ENCODE measurements at places on chromosomes 1 and 21.

GRCh38 chr1:78834201-78834741, 172.3 kb downstream of the ADGRL4 start:
- DNase-seq: no peak

DNA sequence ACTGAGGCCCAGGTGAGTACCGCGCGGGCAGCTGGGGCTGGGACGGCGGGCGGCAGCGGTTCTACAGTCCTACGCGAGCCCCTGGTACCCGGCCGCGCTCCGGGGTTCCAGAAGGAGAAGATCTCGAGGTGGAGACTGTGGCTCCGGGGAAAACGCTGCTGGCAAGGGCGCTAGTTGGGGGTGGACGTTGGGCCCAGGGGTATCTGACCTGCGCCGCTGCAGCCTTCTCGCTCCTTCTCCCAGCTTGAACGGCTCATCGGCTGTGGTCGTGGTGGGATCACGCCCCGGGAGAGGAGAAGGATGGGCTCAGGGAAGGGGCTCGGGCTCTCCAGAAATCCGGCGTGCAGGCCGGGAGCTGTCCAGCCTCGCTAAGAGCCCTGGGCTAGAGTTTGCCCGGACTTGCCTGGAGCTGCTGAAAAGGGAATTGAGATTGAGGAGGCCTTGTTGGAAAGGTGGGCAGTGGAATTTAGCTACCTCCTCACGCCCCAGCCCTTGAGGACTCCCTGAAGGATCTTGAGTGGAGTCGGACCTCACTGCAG, 1.1 kb upstream of the POU3F1 start:
- DNase-seq: peak; percentile 33

GRCh38 chr1:97588772-97589171, 332.1 kb downstream of the DPYD start:
- no peak for DNase-seq

- DNase-seq: peak; percentile 27
Observed at GRCh38 chr21:43211072-43211759, 42.4 kb downstream of the CRYAA start.

- no peak for DNase-seq
Observed at GRCh38 chr1:155984341-155984740, 6.0 kb upstream of the ARHGEF2 start.

DNA sequence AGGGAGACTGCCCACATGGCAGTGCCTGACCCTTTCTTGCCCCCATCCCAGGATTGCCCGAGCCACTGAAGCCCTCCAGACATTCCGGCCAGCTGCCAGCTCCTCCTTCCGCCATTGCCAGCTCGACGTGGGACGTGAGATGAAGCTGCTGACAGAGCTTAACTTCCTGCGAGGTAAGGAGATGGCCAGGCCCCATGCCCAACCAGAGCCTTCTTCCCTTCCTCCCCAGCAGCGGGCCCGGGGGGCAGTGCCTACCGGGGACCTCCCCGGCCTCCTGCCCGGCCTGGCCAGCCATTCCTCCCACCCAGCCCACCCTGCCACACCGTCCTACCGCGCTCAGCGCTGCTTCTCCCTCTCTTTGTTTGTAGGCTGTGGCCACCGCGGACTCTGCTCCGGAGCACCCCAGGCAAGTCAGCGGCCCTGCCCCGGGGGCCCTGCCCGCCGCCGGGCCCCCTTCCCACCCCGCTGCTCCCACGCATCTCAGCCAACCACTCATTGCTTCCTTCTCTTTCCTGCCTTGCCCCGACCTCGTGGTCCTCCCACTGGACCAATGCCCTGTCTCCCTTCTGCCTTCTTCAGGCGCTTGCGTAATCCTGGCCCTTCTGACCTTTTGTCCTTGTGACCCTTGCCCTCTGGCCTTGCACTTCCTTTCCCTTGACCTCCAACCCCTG, 4.9 kb downstream of the TRIM46 start:
- DNase-seq: no peak

- DNase-seq: no peak
Observed at GRCh38 chr1:88735382-88735781, 51.3 kb downstream of the PKN2 start.

DNA sequence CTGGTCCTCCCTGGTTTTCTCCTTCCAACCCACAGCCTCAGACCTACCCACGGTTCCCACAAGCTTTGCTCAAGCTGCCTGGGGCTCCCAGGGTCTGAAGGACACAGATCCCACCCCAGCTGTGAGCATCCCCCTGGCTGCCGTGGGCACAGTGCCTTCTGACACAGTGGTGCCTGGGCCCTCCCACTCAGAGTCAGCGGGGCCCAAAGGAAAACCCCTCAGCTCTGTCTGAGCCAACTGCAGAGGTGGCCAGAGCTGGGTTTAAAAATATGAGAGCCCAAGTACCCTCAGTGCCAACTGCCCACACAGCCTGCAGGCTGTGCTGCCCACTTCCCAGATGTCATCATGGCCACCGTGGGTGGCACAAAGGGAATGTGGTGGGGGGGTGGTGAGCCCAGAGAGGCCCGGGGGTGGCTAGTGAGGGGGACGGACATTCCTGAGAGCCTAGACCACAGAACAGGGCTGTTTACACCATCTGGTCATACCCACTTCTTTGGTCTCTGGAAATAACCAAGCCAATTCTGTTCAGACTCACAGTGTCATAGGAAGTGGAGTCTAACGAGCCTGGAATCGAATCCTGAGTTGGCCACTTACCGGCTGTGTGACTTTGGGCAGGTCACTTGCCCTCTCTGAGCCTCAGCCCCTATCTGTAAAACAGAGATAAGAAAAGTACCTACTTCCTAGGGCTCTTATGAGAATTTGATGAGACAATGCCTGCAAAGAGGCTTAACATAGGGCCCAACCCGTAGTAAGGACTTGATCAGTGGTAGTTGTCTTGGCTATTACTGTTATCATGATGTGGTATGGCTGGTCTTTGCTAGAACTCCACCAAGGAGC, 85.5 kb downstream of the CAMK2N1 start:
- no peak for DNase-seq

- no peak for DNase-seq
Observed at GRCh38 chr1:6756457-6756856, 28.8 kb upstream of the CAMTA1 start.

GRCh38 chr1:113978863-113979702, at the start of gene OLFML3:
Gene OLFML3, plus strand, starts transcription at chr1:113979474. Its CDS starts 43 bp downstream, at chr1:113979517.
- peak; percentile 97 for DNase-seq

DNA sequence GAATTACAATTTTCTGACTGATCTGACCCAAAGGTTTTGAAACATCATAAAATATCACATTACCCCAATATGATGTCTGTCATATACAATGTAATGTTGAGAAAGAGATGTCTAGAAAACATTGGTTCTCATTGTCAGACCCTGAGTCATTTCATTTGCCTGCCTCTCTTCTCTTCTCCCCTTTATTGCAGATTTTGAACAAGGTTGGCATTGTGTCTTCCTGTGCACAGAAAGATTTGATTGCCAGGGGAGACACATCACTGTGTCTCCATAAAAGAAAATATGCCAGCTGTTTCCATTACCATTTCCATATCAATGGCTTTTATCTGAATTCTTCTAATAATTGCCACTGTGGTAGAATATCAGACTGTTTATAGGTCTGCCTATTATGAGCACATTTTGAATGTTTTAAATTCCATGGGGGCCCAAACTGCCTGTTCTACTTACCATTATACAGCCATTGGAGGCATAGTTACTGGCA, 65.6 kb downstream of the IFI44 start:
- DNase-seq: no peak

DNA sequence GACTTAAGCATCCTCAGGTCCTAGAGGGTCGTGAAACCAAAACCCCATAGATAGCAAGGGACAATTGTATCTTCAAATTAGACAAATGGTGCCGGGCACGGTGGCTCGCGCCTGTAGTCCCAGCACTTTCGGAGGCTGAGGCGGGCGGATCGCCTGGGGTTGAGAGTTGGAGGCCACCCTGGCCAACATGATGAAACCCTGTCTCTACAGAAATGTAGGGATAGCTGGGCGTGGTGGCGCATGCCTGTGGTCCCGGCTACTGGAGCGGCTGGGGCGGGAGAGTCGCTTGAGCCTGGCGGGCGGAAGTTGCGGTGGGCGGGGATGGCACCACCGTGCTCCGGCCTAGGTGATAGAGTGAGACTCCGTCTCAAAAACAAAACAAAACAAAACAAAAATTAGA, 780.6 kb downstream of the BRINP3 start:
- DNase-seq: no peak

GRCh38 chr1:223211323-223211985, 68.4 kb upstream of the TLR5 start:
- DNase-seq: no peak

DNA sequence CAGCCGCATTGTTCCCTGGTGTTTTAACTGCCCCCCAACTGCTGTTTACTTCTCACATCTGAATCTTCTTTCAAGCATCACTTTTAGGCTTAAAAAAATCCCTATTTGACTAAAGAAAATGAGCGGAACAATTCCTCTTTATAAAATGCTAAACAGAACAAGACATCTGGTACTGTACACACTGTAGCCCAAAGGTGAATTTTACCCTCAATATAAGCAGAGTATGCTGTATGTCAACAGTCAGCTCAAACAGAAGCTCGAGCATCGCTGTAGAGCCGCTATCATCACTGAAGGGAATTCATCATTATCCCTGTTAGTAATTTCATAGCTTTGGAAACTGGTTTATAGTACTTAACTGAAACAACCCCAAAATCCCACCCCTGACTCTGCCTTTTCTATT, 85.3 kb downstream of the LRRC8D start:
- DNase-seq: no peak

DNA sequence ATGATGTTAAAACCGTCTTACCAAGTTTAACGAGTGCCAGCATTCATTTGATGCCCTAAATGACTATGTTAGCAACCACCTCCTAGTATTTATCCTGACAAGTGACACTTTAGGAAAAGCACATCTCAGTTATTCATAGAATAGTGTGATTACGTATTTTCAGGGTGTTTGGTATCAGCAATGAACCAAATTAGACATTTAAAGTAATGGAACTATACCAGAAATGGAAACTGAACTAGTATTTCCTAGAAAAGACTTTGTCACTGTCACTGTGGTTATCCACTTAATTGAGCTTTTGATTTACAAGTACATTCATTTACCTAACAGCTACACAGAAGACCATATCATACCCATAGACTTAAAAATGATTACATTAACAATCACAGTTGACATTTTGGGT, 3.6 kb upstream of the IL12RB2 start:
- no peak for DNase-seq

DNA sequence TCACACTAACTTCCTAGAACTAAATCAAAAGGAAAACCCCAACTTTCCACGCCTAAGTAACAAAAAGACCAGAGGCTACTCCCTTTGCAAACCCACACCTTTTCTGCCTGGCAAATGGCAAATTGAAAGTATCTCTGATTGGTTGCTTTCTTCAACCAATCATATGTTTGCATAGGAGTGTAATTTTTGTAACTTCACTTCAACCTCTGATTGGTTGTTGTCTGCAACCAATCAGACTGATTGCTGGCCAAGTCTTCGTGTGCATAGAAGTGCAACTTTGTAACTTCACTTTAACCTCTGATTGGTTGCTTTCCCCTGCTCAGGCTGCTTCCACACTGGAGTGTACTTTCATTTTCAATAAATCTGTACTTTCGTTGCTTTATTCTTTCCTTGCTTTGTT, 36.9 kb upstream of the PADI2 start:
- peak; percentile 48 for DNase-seq

DNA sequence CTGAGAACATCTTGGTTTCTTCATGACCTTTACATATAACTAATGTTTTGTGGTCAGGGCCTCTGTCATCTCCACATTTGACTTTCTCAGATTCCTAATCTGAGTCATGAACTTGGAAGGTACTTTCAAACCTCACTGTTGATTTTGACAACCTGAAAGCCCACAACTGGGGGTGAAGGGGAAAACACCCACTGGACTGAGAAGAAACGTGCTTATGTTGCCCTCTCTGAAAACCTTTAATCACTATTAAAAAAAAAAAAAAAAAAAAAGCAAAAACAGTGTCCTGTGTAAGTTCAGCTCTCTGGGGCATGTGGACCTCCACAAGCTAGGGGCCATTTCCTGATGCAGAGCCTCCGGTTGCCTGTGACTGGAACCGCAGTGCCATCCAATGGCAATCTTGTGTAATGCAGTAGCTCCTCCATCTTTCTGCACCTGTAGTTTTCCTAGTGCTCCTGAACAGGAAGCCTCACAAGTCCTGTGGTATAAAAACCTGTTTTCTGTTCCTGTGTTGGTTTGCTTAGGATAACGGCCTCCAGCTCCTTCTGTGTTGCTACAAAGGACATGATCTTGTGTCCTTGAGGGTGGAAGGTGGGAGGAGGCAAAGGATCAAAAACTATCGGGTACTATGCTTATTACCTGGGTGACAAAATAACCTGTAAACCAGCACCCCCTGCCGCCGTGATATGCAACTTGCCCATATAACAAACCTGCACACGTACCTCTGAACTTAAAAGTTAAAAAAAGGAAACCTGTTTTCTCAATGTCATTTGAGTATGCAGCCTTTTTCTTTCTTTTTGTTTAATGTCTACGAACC, 124.5 kb downstream of the ZNF648 start:
- no peak for DNase-seq

GRCh38 chr1:55886856-55887712, 671.9 kb upstream of the USP24 start:
- no peak for DNase-seq

- DNase-seq: no peak
Observed at GRCh38 chr1:147756341-147756740, 4.1 kb downstream of the GJA5 start.

GRCh38 chr1:236750928-236751327, 44.2 kb upstream of the MTR start:
- DNase-seq: no peak

DNA sequence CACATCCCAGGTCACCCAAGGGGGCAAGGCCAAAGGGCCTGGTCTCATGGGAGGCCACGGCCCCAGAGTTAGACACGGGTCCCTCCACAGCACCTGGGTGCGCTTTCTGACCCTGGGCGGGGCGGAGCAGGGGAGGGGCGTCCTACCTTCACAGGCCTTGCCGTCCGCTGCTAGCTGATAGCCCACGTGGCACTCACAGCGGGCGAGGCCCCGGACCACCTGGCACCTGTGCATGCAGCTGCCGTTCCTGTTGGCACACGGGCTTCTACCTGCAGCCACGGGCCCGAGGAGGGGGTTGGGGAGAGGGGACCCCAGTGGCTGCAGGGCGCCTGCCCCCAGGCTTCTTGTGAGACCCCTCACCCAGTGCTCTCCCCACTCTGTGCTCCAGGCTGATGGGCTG, 59.9 kb downstream of the ARHGEF16 start:
- DNase-seq: no peak

DNA sequence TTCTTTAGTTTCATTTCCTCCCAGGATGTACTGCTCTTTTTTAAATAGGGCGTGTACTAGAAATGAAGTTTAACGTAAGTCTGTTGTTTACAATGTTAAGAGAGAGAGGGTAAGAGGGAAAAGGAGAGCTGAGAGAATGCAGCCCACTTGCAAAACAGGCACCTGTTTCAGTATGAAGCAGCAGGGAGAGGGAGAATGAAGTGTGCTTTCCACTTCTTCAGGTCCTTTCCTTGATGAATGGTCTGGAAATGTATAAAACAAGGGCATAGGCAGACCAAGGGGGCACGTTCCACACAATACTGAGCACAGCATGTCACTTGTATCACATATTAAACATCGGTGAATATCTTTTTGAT, 2.0 kb downstream of the KCNA3 start:
- DNase-seq: no peak
